ENCODE measurements at places on chromosomes 3 and 15.
A peak's percentile ranks its signal among the peaks of the same experiment; 100 is the strongest.

GRCh38 chr15:77024273-77025082 lies 29.6 kb downstream of the PSTPIP1 start:
- DNase-seq = peak; percentile 70

GRCh38 chr15:64542091-64542490 lies 81.7 kb downstream of the ZNF609 start:
- no peak for DNase-seq

- no peak for DNase-seq
Observed at GRCh38 chr3:111915905-111916304, 56.8 kb downstream of the PHLDB2 start.

DNA sequence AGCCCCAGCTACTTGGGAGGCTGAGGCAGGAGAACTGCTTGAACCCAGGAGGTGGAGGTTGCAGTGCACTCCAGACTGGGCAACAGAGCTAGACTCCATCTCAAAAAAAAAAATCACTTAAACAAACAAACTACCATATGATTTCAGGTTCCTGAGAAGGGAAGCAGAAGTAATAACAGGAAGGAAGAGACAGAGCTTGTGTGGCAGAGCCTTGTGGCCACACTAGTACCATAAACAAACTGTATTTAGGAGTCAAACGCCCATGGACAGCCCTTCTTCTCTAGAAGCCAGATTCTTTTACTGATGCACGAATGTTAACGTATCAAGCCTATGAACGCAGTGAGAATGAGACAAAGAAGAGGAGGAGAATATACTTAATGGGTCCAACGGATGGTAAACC lies 12.0 kb downstream of the MTMR10 start:
- no peak for DNase-seq

DNA sequence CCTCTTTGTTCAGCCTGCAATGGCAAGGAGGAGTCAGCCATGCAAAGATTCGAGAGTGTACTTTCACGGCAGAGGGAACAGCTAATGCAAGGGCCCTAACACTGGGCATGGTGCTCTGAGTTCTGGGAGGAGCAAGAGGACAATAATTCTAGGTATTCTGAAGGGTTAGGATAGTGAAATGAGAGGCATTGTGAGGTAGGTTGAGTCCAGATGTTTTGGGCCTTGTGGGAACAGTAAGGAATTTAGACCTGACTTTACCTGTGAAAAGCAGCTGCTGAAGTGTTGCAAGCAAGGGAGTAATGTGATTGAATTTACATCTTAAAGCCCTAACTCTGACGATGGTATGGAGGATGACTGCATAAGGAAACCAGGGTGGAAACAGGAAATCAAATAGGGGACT lies 211.6 kb downstream of the CNTN3 start:
- DNase-seq = no peak

GRCh38 chr3:115725800-115726199 lies 102.5 kb downstream of the GAP43 start:
- DNase-seq = no peak

DNA sequence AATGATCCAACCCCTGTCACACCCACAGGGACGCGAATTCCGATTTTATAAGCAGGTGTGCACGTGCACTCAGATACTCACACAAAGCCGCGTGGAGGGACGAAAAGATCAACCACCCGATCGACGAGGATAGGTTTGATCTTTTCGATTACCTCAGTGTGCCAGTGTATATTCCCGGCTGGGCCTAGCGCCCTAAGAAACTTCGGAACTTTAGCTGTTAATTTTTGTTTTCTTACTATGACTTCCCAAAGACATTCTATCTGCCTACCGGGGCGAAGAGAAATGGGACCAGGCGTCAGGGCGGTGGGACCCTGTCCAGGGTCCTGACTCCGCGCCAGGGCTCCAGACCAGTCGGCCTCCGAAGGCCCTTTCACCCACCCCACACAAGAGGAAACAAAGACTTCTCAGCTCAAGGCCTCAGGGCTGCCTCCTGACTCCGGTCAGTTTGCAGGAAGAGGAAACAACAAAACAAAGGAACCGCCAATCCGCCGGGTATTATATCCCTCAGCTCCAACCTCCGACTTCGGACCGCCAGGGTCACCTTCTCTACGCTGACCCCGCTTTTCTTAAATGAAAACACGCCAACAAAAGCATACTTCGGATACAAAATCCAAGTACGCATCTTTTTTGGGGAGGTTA lies 6.8 kb downstream of the ONECUT1 start:
- DNase-seq = no peak

- DNase-seq = no peak
Observed at GRCh38 chr3:116394365-116394764, 50.9 kb downstream of the LSAMP start.

DNA sequence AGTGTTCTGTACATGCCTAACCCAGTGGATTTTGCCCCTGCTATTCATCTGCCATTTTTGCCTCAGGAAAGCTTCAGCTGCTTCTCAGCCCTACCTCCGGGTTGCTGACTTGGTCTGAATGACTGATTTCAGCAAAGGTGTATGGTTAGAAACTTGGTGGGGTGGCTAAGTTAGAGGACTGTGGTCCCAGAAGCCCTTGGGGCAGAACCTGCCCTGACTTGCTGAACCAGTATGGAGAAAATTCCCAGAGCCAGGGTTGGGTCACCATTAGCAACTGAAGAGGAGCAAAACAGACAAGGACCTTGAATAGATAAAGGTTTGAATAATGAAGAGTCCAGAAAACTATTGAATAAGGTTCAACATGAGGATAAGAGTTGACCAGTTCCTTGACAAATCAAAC lies 6.1 kb upstream of the WWTR1 start:
- no peak for DNase-seq

- no peak for DNase-seq
Observed at GRCh38 chr3:132117642-132118041, 82.8 kb upstream of the CPNE4 start.

- DNase-seq = no peak
Observed at GRCh38 chr15:74913041-74913440, 6.4 kb upstream of the FAM219B start.
